K562 (cell line): ENCODE measurements at places on chromosomes 6 and 20.
A peak's percentile ranks its signal among the peaks of the same experiment; 100 is the strongest.

DNA sequence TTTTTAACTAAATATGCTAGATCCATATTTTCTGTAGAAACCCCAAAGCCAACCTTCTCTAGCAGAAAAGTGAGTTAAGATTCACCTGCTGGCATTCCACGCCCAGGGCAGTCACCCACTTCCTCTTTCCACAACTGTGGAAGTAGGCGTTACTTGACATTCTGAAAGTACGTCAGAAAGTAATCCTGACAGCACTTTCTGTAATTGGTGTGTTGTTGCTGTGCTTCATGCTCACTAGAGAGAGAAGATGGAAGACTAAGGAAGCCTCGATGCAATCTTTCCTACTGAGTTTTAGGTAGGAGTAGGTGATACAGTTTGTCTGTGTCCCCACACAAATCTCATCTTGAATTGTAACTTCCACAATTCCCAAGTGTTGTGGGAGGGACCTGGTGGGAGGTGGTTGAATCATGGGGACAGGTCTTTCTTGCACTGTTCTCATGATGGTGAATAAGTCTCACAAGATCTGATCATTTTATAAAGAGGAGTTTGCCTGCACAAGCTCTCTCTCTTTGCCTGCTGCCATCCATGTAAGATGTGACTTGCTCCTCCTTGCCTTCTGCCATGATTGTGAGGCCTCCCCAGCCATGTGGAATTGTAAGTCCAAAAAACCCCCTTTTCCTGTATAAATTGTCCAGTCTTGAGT, 101.1 kb downstream of the MAP3K7 start:
- DNase-seq, result no peak

DNA sequence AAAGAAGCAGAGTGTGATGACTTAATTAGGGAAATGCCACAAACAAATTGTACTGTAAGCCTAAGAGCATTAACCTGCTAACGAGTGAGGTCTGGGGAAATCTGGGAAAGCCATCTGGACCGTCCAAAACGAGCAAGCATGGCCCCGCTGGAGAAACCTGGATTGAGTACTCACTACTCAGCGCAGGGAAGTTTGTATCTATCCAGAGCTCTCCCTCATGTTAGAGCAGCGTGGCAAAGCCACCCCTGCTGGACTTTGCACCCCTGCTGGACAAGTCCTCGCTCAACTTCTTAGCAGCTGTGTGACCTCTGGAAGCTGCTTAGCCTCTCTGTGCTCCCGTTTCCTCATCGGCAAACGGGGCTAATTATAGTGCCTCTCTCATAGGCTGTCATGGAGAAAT, 37.3 kb downstream of the PSMG4 start:
- DNase-seq, result no peak

- DNase-seq, result no peak
Measured at GRCh38 chr20:17504066-17504897, 26.9 kb downstream of the BFSP1 start.

DNA sequence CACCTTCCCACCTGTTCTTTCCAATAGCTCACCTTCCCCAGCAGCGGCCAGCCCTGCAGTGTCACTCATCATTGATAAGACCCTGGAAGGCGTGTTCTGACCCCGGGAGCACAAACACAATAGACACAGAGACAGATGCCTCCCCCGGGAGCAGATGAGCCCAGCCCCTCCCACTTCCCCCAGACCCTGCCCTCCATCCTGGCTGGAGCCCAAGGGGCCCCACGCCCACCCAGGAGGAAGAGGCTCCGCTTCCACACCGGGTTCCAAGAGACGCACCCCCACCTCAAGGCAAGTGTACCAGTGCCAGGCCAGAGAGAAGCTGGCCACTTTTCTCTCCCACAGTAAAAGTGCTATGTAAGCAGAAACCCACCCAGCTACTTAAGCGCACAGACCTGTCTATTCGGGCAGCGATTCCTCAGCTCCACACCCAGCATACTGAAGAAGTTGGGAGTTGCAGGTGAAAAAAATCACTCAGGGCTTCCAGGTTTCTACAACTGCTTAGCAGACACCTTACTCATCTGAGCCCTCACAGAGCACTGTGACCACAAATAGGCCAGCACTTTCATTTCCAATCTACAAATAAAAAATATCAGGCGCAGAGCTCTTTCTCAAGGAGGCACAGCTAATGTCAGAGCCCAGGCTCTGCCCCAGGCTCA, 93.4 kb upstream of the NXT1 start:
- DNase-seq, result no peak

DNA sequence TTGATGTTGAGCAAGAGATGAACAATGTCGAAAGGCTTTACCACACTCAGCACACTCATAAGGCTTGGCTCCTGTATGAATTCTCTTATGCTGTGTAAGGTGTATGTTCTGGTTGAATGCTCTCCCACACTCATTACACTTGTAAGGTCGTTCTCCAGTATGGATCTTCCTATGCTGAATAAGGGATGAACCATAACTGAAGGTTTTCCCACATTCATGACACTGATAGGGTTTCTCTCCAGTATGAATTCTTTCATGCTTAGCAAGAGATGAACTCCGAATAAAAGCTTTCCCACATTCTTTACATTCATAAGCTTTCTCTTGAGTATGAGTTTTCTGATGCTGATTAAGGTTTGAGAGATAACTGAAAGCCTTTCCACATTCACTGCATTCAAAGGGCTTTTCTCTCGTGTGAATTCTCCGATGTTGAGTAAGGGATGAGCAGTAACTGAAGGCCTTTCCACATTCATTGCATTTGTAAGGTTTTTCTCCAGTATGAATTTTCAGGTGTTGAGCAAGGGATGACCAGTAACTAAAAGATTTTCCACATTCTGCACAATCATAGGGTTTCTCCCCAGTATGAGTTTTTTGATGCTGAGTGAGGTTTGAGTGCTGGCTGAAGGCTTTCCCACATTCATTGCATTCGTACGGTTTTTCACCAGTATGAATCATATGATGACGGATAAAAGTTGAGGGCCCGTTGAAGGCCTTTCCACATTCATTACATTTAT, 21.1 kb downstream of the ZNF184 start:
- DNase-seq, result no peak

GRCh38 chr6:148401571-148401970, 58.9 kb downstream of the SASH1 start:
- DNase-seq, result no peak

DNA sequence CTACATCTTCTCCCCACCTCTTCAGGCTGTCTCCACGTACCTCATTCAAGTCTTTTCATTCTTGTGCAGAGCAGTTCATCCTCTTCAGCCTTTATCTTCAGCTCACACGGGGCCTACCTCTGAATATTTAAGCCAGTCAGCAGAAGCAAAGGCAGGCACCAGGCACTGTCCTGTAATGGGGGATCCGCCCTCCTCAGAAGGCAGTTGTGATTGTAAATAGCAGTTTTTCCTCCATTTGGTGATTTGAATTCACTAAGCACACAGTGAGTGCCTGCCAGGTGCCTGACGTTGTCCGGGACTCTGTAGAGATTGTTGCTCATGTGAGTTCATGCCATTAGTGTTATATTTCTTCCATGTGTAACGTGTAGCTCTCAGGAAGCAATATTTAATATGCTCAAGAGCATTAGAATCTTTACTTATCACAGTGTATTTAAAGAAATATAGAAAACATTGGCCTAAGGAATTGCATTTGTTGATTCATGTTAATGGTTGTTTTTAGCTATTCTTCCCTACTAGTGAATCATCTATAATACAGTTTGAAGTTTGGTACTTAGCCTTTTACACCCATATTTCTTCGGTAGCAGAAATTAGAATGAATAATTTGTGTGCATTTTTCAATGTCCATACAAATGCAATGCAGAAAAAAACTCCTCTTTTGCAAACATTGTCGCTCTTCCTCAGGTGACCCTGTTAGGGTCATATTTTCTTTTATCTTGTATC, 17.9 kb downstream of the BPHL start:
- DNase-seq, result no peak

DNA sequence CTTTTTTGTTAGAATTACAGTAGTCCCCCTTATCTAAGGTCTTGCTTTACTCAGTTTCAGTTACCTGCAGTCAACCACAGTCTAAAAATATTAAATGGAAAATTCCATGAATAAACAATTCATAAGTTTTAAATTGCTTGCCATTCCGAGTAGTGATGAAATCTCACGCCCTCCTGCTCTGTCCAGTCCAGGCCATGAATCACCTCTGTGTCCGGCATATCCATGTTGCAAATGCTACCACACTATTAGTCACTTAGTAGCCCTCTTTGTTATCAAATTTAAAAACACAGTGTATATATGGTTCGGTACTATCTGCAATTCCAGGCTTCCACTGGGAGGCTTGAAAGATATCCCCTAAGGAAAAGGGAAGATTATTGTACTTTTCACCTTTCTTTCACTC, 164.6 kb upstream of the FAM83B start:
- no peak for DNase-seq

DNA sequence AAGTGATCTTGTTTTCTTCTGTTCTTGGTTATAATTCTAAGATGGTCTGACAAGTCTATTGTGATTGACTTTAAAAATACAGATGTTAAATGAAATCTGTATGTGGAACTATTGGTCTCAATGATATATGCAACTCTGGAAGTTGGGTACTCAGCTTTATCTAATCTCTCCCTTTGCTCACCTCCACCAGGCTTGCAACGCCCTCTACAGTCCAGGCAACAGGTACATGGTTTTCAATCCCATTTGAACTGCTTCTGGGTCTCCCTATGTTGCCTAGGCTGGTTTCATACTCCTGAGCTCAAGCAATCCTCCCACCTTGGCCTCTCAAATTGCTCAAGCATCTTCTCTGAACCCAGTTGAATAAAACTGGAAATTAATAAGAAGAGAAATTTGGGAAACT, 25.6 kb upstream of the HLA-DQB1 start:
- DNase-seq, result peak; percentile 18

GRCh38 chr6:41546866-41547798, 951 bp downstream of the FOXP4 start:
- peak; percentile 62 for DNase-seq

DNA sequence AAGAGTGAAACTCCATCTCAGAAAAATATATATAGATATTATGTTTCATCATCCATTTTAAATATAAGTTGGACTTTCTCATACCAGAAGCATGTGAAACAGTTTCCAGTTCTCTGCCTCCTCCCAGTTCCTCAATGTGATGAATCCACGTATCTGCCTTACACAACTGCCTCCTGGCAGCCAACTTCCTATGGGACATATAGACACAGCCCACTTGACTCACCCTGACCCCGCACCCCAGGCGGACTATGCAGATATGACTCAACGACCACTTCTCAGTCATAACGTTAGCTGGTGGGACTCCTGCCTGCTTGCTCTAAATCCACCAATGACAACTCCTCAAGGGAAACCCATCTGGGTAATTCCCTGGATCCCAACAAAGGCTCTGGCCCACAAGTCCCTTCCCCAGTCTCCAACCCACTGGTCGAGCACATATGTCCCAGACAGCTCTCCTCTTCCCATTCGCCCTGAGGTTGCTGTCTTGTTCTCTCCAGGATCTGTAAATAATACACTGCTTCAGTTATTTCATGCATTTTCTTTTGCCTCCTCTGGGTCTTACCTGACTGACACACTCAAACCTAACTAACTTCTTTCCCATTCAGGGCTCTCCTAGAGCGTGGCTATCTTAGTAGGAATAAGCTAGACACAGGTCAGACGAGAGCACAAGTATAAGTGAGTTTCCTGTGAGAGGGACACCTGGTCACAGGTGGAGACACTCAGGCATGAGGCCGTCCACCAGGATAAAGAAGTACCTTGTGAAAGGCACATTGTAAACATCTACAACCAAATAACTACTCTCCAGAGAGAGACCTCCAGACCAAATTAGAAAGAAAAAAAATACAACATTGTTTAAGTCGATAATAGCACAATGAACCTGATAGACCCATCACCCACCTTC, 548.5 kb downstream of the CD83 start:
- peak; percentile 67 for DNase-seq

- DNase-seq, result no peak
Measured at GRCh38 chr6:160161647-160161986, 40.0 kb downstream of the SLC22A1 start.

- no peak for DNase-seq
Measured at GRCh38 chr20:14526891-14527290, 189.5 kb upstream of the FLRT3 start.

DNA sequence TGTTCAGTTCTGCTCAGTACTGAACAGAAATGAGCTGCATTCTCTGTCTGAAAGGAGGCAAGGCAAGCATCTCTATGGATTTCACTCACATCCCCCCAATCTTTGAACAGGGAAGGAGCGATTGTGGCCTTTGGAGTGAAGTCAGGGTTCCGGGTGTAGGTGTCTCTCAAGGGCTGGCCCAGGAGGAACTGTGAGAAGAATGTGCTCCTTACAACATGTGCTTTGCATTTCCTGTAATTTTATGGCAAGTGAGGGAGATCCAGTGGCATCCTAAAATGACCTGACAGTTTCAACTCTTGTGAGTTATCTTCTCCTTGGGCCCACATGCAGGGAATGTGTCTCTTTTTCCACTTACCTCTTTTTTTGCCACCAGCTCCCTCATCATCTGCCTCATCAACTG, 63.0 kb upstream of the RIN2 start:
- no peak for DNase-seq

DNA sequence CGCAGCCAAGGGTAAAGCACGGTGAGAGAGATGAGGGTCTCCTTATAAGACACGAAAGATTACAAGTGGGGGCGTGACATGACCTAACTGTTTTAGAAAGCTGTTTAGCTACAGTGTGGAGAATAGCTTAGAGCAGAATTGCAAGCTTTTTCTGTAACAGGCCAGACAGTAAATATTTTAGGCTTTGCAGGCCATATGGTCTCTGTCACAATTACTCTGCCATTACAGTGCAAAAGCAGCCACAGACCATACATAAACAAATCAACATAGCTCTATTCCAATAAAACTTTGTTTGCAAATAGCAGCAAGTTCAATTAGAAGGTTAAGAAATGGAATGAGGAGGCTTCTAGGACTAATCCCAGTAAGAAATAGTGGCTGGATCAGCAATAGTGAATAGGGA, 16.8 kb downstream of the PGM3 start:
- DNase-seq, result no peak

GRCh38 chr6:40762981-40763380, 175.8 kb upstream of the LRFN2 start:
- no peak for DNase-seq

- no peak for DNase-seq
Measured at GRCh38 chr6:128017288-128017687, 116.4 kb upstream of the THEMIS start.
